AG09319 (cell line): ENCODE measurements at places on chromosomes 12 and 14.

GRCh38 chr12:28575593-28576205 is 385.4 kb downstream of the CCDC91 start:
- DNase-seq, result no peak

DNA sequence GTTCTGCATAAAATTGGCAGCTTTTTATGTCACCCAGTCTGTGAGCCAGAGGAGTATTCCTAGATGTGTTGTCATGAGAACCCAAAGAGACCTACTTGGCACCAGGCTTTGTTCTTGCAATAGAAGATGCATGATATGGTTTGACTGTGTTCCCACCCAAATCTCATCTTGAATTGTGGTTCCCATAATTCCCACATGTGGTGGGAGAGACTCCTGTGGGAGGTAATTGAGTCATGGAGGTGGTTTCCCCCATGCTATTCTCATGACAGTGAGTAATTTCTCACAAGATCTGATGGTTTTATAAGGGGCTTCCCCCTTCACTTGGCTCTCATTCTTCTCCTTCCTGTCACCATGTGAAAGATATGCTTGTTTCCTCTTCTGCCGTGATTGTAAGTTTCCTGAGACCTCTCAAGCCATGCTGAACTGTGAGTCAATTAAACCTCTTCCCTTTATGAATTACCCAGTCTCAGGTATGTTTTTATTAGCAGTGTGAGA is 572.0 kb upstream of the ATP2B1 start:
- DNase-seq, result no peak

DNA sequence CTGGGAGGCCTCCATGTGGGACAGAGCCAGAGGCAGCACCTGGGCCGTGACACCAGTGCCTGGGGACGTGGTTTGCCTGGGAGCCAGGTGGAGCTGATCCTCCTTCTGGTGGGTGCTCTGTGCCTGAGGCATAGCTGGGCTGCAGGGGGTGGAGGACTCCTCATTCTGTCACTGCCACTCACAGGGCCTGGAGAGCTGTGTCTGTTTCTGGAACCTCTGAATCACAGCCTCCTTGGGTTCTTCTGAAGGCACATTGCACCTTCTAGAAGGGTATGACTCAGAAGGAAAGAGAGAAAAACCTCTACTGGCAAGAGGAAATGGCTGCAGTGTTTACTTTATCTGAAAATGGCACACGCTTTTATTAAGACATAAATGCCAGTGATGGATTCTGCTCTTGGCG is 659.8 kb downstream of the VRK1 start:
- DNase-seq, result no peak

DNA sequence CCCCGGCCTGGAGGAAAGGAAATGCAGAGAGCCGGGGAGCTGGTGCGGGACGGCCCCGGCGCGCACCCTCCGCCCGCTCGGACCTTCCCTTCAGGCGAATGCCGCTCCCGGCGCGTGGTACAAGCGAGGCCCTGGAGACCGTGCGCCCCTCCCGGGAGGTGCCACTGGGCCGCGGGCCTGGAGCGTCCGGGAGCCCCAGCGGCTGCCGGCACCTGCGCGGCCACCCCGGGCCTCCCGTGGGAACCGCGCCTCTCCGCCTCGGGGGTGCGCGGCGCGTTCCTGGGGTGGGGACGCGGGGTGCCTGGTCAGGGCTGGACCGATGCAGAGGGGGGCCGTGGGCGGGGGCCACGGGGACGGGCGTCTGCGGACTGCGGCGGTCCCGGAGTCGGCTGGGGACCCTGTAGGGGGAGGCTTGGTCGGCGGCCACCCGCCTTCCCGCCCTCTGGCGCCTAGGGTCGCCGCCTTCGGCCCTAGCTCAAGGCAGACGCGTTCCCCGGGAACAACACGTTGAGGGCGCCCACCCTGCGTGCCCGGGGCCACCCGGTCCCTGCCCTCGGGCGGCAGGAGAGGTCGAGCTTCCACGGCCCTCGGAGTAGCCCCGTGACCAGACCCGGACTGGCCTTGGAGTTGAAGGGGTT is 599 bp downstream of the PAPLN start:
- no peak for DNase-seq
